Calu3 (cell line): ENCODE measurements at places on chromosomes 2 and 18. TPM values are rescaled to one million over a fixed set of nuclear protein-coding genes. Genes with fewer than 3 reads are reported as not detected.

DNA sequence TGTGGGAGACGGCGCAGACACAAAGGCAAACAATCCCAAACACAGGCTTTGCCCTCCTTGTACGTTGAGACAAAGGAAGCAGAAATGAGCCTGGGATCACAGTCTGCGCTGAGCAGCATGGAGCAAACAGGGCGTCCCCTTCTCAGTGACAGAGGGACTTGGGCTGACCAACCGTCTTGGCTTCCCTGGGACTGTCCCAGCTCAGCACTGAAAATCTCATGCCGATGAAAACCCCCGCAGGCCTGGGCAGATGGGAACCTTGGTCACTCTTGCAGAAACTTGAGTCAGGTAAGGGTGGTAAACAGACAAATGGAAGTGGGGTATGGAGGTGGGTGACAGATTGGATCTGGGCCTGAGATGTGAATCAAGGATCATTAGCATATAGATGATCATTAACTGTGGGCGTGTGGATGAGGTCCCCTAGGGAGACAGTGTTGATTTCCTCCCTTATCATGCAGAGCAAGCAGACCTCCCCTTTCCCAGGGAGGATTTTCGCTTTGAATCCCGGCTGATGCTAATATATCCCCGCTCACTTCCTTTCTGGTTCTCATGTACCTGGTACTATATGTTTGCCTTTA, 19.1 kb upstream of the SH3BP4 start:
- H3K36me3 ChIP-seq = no peaks in the 10 kb centered on the region
- no peaks in the 10 kb centered on the region for H3K4me1 ChIP-seq
- no peak overlapping the region for H3K4me3 ChIP-seq

DNA sequence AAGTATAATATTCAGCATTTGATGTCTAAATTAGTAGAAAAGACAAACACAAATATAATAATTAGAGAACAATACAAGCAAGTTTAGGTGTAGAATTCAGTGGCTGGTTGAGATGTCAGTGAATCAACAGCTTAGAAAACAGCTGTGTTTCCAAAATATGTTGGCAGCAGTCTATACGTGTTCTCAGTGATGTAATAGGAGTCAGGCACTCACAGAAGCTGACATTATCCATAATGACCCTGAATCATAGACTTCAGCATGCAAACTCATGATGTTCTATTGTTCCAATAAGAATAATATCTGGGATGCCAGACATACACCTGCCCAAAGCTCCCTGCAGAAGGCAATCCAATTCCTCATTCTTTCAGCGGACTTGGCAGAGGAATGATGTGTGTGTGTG, 164.7 kb downstream of the SLC8A1 start:
- H3K4me1 ChIP-seq = no peaks in the 10 kb centered on the region
- H3K36me3 ChIP-seq = no peaks in the 10 kb centered on the region
- H3K27me3 ChIP-seq = no peaks in the 10 kb centered on the region
- H3K4me3 ChIP-seq = no peak overlapping the region
- H3K27ac ChIP-seq = no peak overlapping the region
- DNase-seq = no peak

DNA sequence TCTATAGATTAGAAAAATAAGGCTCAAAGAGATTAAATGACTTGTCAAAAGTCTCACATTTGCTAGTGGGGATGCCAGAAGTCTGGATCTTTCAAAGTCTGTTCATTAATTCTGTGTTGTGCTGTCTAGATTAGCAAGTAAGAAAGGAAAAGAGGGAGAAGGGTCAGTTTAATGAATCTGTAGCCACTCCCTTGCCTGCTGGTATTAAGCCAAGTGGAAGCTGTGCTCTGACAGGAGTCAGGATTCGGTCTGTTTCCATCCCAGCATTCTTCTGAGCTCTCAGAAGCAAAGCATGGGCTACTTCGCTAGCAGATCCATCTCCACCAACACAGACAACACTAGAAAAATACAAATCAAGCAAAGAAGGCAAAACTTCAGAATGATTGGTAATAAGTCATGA, 98.5 kb downstream of the CERKL start:
- H3K4me1 ChIP-seq = no peaks in the 10 kb centered on the region
- no peak overlapping the region for H3K27ac ChIP-seq
- no peaks in the 10 kb centered on the region for H3K36me3 ChIP-seq

Gene PROM2
- 24.7 and 29.9 TPM in 2 replicates for total RNA-seq

Gene MDH1B
- total RNA-seq = 0.94 and 1.9 TPM in 2 replicates

Gene GAD1
- 11.2 and 11.5 TPM in 2 replicates for total RNA-seq

DNA sequence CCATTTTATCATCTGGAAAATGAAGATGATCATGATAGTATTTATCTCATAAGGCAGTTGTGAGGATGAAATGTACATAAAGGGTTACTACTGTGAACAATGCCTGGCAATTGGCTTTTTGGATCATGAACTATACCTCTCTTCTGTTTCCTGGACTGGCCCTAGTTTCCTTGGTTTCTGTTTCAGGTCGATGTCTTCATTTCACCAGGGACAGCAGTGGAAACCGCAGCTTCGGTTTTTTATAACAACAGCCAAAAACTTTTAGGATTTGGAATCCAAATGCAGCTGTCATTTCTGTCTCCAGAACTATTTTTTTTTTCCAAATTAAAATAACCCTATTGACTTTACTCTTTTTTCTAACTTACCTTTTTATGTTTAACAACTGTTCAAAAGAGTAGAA, 425.1 kb downstream of the RND3 start:
- H3K4me1 ChIP-seq = no peaks in the 10 kb centered on the region
- no peak overlapping the region for H3K27ac ChIP-seq
- no peaks in the 10 kb centered on the region for H3K36me3 ChIP-seq
- H3K4me3 ChIP-seq = no peak overlapping the region
- DNase-seq = no peak

- H3K36me3 ChIP-seq = no peaks in the 10 kb centered on the region
- no peaks in the 10 kb centered on the region for H3K4me1 ChIP-seq
- H3K27me3 ChIP-seq = peaks cover 10% of the 10 kb centered on the region
- H3K4me3 ChIP-seq = no peak overlapping the region
- DNase-seq = no peak
- no peak overlapping the region for H3K27ac ChIP-seq
Measured at GRCh38 chr2:236856848-236857235, 228.8 kb upstream of the COPS8 start.

GRCh38 chr2:111246620-111247061, 125.9 kb downstream of the BCL2L11 start:
- H3K27ac ChIP-seq = no peak overlapping the region
- H3K27me3 ChIP-seq = no peaks in the 10 kb centered on the region
- no peaks in the 10 kb centered on the region for H3K4me1 ChIP-seq

GRCh38 chr18:686339-687111, 25.9 kb downstream of the ENOSF1 start:
- no peak for DNase-seq
- H3K4me3 ChIP-seq = no peak overlapping the region
- H3K27me3 ChIP-seq = no peaks in the 10 kb centered on the region
- peak overlapping the region; percentile 29 for H3K27ac ChIP-seq

GRCh38 chr2:218022131-218022850, 19.5 kb upstream of the TNS1 start:
- H3K27me3 ChIP-seq = peaks cover 27% of the 10 kb centered on the region
- no peaks in the 10 kb centered on the region for H3K4me1 ChIP-seq
- H3K27ac ChIP-seq = no peak overlapping the region
- DNase-seq = no peak

Gene CDH19
- 0.27 and 0.33 TPM in 2 replicates for total RNA-seq

- H3K4me1 ChIP-seq = no peaks in the 10 kb centered on the region
- H3K4me3 ChIP-seq = no peak overlapping the region
Measured at GRCh38 chr2:232831496-232831895, 38.6 kb upstream of the SNORC start.

GRCh38 chr2:152047824-152048471, 50.9 kb downstream of the CACNB4 start:
- no peaks in the 10 kb centered on the region for H3K36me3 ChIP-seq
- H3K27ac ChIP-seq = no peak overlapping the region
- no peak overlapping the region for H3K4me3 ChIP-seq
- H3K4me1 ChIP-seq = no peaks in the 10 kb centered on the region

Gene PLEKHM3
- total RNA-seq = 7.7 and 8.0 TPM in 2 replicates

Gene CD28
- total RNA-seq = 0.07 TPM in 1 of 2 replicates, not detected in the other

DNA sequence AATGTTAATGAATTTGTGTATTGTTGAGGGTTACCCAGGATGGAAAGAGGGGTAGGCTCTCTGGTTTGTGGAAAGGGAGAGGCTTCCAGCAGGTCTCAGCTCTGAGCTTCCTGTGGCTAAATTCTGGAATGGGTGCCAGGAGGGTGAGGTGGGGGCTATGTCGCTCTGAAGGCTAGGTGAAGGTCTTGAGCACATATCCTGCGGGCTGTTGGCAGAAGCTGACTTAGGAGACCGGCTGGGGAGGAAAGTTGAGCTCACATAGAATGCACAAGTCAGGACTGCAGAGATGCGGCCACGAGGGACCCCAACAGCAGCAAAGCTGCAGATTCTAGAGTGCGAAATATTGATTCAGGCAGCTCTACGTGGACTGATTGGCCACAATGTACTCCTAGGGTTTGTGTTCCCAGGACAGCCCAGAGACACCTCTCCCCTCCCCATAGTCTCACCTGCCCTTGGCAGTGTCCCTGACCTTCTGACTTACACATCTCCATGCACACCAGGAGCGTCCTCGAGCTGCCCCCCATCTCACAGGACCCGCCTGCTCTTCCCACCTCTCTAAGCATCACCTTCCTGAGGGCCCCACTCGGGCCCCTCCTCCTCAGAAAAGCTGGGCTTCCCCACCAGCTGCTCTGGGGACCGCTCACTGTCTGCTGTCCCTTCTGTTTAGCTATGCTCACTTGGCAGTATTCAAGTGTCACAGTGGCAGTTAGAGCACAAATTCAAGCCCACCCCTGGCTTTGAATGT, 72.6 kb downstream of the ALK start:
- no peak for DNase-seq
- H3K27me3 ChIP-seq = peaks cover 100% of the 10 kb centered on the region
- H3K27ac ChIP-seq = no peak overlapping the region
- no peak overlapping the region for H3K4me3 ChIP-seq
- no peaks in the 10 kb centered on the region for H3K4me1 ChIP-seq
- H3K36me3 ChIP-seq = no peaks in the 10 kb centered on the region

- no peaks in the 10 kb centered on the region for H3K36me3 ChIP-seq
- peaks cover 40% of the 10 kb centered on the region for H3K4me1 ChIP-seq
- no peak overlapping the region for H3K27ac ChIP-seq
Measured at GRCh38 chr2:101231240-101231639, 21.4 kb upstream of the CNOT11 start.

Gene SERPINB3
- 0.34 and 0.68 TPM in 2 replicates for total RNA-seq

GRCh38 chr2:239506101-239506857, 105.5 kb upstream of the HDAC4 start:
- H3K4me1 ChIP-seq = no peaks in the 10 kb centered on the region
- H3K27me3 ChIP-seq = peaks cover 79% of the 10 kb centered on the region
- no peak for DNase-seq
- H3K4me3 ChIP-seq = no peak overlapping the region
- peaks cover 5% of the 10 kb centered on the region for H3K36me3 ChIP-seq
- no peak overlapping the region for H3K27ac ChIP-seq

DNA sequence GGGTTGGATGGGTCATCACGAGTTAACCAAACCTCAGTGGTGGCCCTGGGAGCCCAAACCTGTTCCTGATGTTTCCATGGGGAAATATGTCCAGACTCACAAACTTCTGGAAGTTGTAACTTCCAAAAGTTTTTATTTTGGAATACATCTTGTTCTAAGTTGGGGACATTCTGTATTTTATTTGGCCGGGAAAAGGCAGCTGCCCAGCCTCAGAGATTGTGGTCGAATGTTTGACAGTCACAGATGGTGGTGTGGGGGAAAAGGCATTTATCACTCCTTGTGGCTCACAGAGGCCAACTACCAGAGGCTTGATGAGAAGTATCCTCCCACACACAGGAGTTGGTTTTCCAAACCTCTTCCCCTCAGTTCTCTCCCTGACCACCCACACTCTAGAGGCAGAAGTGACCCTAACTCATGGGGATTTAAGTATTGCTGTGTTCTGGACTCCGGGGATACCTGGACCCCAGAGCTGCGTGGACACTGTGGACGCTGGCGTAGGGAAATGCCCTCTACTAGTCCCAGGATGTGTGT, 124.7 kb upstream of the PPP1CB start:
- H3K27me3 ChIP-seq = no peaks in the 10 kb centered on the region
- H3K27ac ChIP-seq = no peak overlapping the region

DNA sequence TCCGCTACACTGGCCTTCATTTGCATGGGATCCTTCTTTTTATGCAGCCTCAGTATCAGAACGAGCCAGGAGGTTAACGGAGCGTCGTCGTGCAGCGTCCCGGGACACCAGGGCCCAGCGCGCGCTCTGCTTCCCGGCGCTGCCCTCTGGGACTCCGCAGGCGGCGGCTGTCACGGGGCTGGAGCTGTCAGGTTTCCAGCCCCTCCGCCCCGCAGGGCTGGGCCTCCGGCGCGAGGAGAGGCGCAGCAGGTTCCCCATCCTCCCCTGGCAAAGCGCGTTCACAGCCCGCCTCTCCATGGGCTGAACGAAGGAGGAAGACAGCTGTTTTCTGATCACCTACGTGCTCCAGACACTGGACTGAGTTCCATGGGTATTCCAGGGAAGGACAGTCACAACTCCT, 12.5 kb upstream of the PAX8 start:
- no peak for DNase-seq
- no peaks in the 10 kb centered on the region for H3K27me3 ChIP-seq
- no peak overlapping the region for H3K27ac ChIP-seq
- peaks cover 22% of the 10 kb centered on the region for H3K36me3 ChIP-seq

Gene AGBL5
- 20.2 and 25.2 TPM in 2 replicates for total RNA-seq

GRCh38 chr2:42789751-42790150, 2.6 kb downstream of the HAAO start:
- H3K36me3 ChIP-seq = peaks cover 16% of the 10 kb centered on the region
- H3K27ac ChIP-seq = no peak overlapping the region
- H3K4me3 ChIP-seq = no peak overlapping the region

DNA sequence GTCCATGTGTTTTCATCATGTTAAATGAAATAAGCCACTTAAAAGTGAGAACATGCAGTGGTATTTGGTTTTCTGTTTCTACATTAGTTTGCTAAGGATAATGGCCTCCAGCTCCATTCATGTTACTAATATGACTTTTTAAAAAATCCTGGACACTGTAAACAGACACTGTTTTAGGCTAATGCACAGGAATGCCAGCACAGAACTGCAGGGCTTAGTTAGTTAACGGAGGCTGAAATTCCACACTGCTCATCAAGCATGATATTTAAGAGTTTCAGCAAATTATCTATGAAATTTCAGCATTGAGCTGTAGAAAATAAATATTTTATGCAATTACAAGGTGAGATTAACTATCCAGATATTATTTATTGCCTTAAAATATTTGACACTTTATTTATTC, 42.5 kb upstream of the PAX3 start:
- DNase-seq = no peak
- H3K36me3 ChIP-seq = no peaks in the 10 kb centered on the region
- H3K27ac ChIP-seq = no peak overlapping the region
- no peaks in the 10 kb centered on the region for H3K27me3 ChIP-seq
- no peak overlapping the region for H3K4me3 ChIP-seq

Gene TUBA4B
- not detected in 2 replicates for total RNA-seq

DNA sequence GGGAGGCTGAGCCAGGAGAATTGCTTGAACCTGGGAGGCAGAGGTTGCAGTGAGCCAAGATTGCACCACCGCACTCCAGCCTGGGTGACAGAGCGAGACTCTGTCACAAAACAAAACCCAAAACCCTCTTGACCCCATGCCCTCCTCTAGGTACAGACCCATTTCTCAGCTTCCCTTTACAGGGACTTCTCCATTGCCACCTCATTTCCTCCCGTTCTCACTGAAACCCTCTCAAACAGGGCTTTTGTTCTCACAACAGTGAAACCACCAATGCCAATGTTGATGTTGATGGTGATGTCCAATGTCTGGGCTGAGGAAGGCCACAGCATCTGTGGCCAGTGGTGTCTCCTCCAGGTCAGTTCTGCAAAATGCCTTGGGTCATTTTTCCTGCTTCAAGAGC, 69.0 kb upstream of the ZCCHC2 start:
- no peak overlapping the region for H3K27ac ChIP-seq
- H3K4me3 ChIP-seq = no peak overlapping the region
- H3K36me3 ChIP-seq = peaks cover 16% of the 10 kb centered on the region
- H3K27me3 ChIP-seq = no peaks in the 10 kb centered on the region
- peaks cover 54% of the 10 kb centered on the region for H3K4me1 ChIP-seq
- no peak for DNase-seq
